ENCODE measurements at places on chromosomes 16 and 17.

GRCh38 chr17:1160591-1161390, 19.0 kb downstream of the ABR start:
- no peak for DNase-seq

- no peak for DNase-seq
Measured at GRCh38 chr17:39100530-39100929, 50.9 kb downstream of the PLXDC1 start.

- DNase-seq, result no peak
Measured at GRCh38 chr17:7203391-7203790, 16.2 kb downstream of the DLG4 start.

DNA sequence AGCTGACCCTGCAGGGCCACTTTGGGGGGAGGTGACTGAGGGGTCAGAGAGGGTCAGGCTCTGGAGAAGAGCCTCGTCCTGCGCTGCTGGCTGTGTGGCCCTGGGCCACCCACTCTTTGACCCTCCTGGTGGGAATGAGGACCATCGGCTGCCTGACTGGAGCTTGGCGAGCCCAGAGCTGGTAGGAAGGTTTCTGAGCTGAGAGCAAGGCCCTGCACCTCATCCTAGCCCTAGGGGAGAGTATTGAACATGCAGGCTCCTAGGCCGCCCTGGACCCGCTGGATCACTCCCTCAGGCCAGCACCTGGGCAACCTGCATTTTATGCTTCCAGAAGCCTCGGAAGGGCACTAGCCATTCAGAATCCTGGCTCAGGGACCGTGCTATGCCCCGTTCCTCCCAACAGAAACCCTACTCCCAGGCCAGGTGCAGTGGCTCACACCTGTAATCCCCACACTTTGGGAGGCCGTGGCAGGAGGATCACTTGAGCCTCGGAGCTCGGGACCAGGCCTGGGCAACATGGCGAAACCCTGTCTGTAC, 14.5 kb downstream of the MAP2K3 start:
- no peak for DNase-seq

- no peak for DNase-seq
Measured at GRCh38 chr17:2055292-2056205, 646 bp downstream of the HIC1 start.

DNA sequence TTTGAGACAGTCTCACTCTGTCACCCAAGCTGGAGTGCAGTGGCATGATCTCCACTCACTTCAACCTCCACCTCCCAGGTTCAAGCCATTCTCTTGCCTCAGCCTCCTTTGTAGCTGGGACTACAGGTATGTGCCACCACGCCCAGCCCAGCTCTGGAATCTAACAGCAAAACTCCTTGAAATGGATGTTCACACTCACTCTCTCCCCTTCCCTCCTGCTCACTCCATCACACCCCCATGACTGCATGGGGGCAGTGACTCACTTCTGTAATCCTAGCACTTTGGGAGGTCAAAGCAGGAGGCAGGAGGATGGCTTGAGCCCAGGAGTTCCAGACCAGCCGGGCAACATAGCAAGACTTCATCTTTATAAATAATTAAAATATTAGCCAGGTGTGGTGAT, 11.1 kb upstream of the TFAP4 start:
- DNase-seq, result no peak

- no peak for DNase-seq
Measured at GRCh38 chr17:16027708-16028584, 28.3 kb downstream of the TTC19 start.
